ENCODE measurements at places on chromosomes 5 and 9.
A peak's percentile ranks its signal among the peaks of the same experiment; 100 is the strongest.

DNA sequence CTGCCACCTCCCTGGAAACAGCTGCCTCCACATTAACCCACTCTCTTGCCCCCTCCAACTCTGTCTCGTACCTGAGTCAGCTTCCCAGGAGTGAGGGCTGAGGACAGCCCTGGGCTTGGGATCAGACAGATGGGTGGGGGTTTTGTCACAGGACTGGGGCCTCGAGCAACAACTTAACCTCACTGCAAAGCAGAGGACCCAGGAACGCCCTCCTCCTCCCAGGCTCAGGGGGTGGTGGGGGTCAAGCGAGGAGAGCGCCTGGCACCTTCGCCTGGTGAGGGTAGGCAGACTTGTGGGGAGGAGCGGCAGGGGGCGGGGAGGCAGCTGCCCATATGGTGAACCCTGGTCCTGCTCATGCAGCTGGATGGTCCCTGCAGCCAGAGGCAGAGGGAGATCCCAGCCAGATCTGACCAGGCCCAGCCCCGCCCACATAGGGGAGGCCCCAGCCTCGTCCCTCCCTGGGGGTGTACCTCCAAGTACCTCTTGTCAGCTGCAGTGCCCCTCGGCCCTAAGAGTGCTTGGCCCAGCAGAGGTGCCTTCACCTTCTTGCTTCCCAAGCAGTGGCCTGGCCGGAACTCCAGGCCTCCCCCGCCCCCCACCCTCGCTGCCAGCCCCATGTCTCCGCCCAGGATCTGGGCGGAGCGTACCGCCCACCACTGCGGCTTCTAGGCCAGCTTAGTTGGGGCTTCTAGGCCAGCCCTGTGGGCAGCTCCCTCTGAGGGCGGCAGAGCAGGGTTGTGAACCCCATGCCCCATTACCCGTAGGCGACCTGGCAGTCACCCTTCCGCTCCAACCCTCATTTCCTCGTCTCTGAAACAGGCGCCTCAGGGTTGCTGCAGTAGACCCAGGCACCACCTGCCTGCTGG lies at the start of gene SARDH:
Gene SARDH, minus strand, starts transcription at position 579 of the 866 bp plus-strand sequence. CDS start 4,179 bp downstream, outside the sequence.
- no peak for DNase-seq

GRCh38 chr5:16674750-16675149 lies 58.0 kb upstream of the RETREG1 start:
- DNase-seq, result no peak

DNA sequence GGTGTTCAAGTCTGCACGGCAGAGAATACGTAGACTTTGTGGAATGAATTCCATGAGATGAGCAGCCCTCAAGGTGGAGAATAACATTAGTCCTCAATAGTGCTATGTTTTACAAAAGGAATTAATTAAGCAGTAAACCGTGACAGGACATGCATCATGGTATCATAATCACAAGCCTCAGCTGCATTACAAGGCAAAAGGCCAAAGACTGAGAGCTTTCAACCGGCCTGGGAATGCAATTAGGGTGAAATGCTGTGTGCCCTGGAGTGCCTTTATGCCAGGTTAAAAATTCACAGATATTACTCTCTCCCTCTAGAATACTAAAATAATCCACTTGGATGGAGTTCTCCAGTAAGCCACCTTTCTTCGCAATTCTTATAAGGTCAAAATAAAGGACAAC lies 270.6 kb downstream of the MLLT3 start:
- no peak for DNase-seq

- no peak for DNase-seq
Measured at GRCh38 chr5:135186662-135187522, 152.9 kb upstream of the PITX1 start.

DNA sequence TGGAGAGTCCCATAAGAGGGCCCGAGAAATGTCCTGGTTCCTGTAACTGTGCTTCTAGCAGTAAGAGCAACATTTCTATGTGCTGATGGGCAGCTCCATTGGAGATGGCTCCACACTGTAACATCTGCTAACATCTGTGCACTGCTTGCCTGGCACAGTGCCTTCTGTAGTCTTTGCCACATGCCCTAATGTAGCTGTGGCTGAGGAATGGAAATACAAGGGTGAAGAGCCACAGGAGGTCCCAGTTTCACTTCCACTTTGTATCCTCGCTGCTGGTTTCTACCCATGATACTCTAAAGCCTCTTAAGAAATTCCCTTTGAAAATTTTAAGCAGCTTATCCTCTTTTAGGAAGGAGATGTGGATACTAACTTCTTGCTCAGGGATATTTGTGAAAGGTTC lies 97.4 kb downstream of the HOMER1 start:
- no peak for DNase-seq

- DNase-seq, result no peak
Measured at GRCh38 chr5:138726848-138727247, 26.4 kb upstream of the CTNNA1 start.

DNA sequence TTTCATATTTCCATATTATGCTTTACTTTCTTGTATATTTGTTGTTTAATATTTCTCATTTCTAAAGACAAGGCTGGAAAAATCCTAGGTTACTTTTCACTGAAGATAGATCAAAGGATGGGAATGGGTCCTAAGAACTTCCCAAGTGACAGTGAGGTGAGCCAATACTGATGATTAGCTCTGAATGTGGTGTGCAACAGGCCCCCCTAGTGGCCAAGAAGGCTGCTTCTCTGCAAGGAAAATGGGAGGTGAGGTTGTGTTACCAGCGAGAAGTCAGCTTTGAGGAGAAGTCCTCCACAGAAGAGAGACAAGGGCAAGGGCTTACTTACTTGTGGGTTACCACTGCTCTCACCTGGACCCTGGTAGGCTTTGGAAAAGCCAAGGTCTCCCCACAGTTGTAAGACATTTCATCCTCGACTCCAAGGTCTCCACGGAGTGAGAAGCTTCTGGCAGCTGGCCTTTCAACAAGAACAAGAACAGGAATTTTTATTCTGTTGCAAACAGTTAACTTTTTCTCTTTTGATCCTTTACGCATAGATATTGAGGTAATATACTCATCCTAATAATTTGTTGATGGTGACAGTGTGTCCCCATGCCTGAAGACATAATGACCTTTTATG lies 69.9 kb downstream of the MAMDC2 start:
- peak; percentile 1 for DNase-seq

GRCh38 chr5:168409591-168410458 lies 76.4 kb upstream of the RARS1 start:
- no peak for DNase-seq

DNA sequence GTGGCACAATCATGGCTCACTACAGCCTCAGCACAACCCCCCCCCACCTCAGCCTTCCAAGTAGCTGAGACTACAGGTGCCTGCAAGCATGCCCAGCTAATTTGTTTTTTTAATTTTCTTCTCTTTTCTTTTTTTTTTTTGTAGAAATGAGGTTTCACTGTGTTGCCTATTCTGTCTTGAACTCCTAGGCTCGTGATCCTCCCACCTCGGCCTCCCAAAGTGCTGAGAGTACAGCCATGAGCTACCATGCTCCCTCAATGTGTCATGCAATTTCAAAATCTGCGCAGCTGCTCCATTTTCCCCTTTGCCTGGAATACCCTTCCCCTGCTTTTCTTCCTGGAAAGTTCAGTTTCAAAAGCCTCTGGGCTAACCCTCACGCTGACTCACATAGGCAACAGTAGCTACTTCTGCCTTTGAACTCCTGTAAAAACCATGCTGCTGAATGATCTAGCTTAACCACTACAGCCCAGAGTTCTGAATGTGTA lies 71.0 kb upstream of the IL7R start:
- DNase-seq, result no peak

DNA sequence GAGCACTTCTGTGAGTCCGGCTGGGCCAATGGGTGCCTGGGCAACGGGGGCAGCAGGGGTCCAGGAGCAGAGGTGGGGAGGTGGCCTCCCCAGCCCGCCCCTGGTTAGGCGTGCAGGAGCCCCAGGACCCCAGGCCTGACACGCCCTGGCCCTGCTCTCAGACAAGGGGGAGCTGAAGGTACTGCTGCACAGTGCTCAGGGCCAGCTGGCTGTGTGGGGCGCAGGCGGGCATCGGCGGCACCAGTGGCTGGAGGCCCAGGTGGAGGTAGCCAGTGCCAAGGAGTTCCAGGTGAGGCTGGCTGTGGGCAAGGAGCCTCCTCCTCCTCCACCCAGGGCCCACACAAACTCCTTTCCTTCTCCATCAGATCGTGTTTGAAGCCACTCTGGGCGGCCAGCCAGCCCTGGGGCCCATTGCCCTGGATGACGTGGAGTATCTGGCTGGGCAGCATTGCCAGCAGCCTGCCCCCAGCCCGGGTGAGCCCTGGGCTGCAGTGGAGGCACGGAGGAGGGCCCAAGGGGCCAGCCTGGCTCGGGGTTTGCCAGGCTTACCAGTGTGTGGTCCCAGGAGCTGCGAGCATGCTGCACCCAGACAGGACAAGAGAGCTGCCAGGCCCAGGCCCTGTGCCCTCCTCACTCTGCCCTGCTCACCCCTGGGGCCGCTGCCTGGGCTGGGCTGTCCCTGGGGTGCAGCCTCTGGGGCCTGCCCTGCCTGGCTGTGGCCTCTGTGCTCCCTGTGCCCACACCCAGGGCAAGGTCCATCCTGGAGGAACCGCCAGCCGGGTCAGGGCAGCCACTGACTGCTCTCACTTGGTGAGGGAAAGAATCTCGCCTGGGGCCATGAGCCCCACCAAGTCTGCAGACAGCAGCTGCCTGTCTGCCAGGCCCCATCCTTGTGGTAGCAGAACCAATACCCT lies 7.0 kb downstream of the MAMDC4 start:
- DNase-seq, result peak; percentile 24

GRCh38 chr9:91180930-91181268 lies 180.8 kb downstream of the AUH start:
- no peak for DNase-seq

DNA sequence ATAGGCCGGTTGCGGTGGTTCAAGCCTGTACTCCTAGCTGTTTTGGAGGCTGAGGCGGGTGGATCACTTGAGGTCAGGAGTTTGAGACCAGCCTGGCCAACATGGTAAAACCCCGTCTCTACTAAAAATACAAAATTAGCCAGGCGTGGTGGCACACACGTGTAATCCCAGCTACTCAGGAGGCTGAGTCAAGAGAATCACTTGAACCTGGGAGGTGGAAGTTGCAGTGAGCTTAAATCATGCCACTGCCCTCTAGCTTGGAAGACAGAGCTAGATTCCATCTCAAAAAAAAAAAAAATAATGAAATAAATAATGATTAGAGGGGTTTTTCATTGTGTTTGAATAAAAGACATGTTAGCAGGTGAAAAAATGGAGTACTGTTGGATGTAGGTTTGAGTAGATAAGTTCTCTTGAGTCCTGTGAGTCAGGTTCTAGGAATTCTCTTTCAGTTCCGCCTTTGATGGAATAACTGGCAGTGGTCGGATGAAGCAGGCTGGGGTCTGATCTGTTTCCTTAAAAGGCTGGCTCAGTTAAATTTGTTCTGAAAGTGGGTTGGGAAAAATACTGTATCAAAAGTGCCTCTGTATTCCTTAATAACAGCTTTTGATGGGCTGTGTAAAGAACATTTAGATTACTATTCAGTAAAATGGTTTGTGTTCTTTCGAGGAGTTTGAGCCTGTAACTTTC lies 73.2 kb downstream of the AOPEP start:
- DNase-seq, result no peak

DNA sequence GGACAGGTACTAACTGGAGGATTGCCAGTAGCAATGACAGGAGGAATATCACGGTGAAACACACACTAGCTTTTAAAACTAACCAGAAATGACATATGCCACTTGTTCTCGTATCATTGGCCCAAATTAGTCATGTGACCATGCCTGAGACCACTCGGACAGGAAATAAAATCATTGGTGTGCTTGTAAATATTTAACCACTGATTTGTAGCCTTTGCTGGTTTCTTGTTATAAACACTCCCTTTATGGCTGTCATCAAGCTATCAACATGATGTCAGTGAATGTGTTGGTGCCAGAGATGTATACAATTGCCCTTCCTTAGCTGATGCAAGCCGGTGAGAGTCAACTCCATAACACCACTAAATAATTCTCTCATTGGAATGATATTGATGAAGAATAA lies 123.7 kb upstream of the ANKH start:
- no peak for DNase-seq

DNA sequence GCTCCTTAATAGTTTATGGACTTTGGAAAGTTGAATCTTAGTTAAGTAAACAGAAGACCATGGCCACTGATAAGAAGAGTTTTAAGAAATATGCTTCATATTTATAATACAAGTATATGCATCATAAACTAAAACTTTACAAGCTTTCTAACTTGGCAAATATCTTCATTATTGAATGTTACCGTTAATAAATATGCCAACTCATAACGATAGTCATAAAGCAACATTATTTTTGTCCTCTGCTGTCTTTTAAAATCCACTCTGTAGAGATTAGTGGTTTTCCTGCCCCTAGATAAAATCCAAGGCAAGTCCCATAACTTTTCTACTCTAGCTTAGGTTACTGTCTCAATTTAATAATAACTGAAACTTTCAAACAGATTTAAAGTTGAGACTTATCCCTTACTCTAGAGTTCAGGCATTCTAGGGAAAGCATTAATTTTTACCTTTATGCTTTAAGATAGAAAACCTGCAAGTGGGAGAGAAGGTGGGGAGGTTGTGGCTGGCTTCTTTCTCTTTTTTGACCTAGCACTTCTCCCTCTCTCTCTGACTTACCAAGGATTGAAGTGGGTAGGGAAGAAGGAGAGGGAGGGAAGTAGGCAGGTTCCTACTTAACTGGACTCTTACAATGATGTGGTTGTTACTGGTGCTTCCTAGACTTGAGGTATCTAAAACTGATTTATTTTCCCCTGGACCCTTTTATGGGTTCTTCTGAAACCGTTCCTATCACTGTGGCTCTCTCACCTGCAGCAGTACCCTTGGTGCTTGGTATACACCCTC lies 29.6 kb downstream of the RNF145 start:
- no peak for DNase-seq

DNA sequence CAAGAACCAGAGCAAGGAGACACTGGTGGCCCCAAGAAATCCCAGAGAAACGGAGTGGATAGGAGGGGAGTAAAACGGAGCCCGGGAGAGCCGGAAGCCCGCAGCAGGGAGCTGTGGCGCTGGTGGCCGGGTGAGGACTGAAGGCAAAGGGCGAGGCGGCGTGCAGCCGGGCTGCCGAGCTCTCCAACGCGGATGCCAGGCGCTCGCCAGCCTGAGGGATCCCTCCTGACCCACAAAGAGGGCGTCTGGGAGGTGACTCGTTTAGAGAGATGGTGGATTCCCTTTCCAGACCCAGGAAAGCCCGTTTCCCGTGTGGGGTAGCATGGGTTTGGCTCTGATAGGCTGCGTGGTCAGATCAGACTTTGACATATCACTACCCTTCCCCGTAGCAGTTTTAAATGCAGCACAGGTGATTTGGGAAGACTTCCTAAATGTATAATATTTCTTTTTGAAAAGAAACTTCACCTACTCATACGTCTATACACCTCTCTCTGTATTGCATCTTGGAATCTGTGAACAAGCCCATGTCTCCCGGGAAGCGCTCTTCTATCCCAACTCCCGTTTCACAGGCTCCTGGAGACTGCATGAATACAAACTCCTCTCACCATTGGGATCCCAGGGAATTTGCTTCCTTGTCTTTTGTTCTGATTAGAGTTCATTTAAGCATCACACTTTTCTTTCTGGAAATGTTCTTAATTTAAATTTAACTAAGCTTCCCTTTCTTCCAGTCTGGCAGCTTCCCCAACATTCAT lies 158.1 kb downstream of the C9orf152 start:
- DNase-seq, result peak; percentile 7

GRCh38 chr5:165795073-165795472 lies 2289.7 kb downstream of the MAT2B start:
- DNase-seq, result no peak

- no peak for DNase-seq
Measured at GRCh38 chr5:14834584-14835550, 36.7 kb downstream of the ANKH start.
